Neural crest cell (in vitro differentiated cells): ENCODE measurements at places on chromosomes 6 and 20. TPM values are rescaled to one million over a fixed set of nuclear protein-coding genes. Genes with fewer than 3 reads are reported as not detected.
A peak's percentile ranks its signal among the peaks of the same experiment; 100 is the strongest.

- no peak for DNase-seq
Measured at GRCh38 chr6:127539272-127539671, 20.1 kb upstream of the MTCL3 start.

DNA sequence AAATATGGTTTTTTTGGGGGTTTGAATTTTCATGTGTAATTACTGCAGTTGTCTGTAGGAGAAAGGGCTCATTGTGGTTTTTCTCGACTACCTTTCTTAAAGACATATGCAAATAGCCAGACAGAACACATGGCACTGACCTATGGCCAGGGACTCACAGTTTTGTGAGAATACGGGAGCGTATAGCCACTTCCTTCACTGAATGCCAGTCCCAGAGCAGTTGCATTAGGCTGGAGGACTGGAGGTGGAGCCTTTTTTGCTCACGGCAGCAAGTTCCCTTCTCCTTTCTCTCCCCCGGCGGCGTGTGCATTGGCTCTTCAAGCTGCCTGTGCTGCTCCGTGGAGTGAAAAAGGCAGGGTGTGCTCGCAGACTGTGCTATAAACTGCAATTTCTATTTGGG lies 114.9 kb downstream of the AKAP7 start:
- DNase-seq, result peak; percentile 16

GRCh38 chr20:53678990-53679596 lies 85.5 kb upstream of the ZNF217 start:
- DNase-seq, result no peak

- no peak for DNase-seq
Measured at GRCh38 chr6:149181304-149181703, 136.2 kb upstream of the TAB2 start.

DNA sequence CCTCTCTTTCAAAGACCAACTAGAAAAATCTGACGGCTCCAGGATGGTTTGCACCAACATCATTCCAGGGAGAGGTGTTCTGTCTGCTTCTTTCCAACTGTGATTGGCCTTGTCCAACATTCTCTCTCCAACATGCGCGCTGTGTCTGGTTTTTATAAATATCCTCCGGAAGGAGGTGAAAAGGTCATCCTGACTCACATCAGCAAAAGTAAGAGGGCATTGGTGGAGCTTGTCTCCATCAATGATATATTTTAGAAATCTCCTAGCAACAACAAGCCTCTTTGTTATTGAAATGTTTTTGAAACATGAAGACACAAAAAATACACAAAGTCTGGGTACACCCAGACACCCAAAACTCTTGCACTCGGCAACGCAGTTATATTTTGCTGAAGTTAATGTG lies 475.3 kb upstream of the JARID2 start:
- no peak for DNase-seq

- DNase-seq, result no peak
Measured at GRCh38 chr20:2603816-2604505, 48.5 kb upstream of the NOP56 start.

RNF39 gene
- not detected in 2 replicates for total RNA-seq

ELOVL2 gene
- total RNA-seq, result 12.8 and 13.8 TPM in 2 replicates

LGSN gene
- not detected in 2 replicates for total RNA-seq

PRDM13 gene
- 0.09 and 0.14 TPM in 2 replicates for total RNA-seq
